Urothelium cell line (cell line): ENCODE measurements at places on chromosomes 3 and 15.

GRCh38 chr15:70854666-70854976 lies 664 bp upstream of the LARP6 start:
- peak; percentile 36 for DNase-seq

DNA sequence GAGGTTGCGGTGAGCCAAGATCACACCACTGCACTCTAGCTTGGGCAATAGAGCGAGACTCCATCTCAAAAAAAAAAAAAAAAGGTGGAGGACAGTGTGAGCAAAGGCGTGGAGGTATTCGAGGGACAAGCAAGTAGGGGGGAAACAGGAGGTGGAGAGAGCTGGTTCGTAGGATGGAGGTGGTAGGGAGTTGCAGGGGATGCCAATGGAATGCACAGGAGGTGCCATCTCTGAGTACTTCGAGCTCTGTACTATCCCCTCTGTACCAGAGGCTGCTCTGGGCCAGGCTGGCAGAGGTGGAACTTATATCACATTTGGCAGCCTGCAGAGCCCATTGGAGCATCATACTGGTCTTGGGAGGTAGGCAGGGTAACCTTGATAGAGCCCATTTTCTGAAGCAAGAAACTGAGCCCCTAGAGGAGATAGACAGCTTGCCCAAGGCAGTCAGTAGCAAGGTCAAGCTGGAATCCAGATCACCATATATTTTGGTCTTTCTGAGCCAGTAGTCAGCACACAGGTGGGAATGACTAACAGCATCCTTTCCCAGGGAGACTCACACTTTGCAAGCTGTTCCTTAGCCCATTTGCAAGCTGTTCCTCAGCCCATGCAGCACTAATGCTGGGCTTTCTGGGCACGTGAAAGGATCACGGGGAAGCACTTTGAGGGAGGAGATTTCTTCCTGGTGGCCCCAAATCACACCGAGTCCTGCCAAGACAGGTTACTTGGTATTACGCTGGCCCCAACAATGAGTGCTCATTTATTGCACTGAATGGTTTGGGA lies 9.2 kb upstream of the CCDC33 start:
- DNase-seq: no peak

- DNase-seq: no peak
These were observed 1.2 kb upstream of the BBX start for GRCh38 chr3:107521469-107522059.

DNA sequence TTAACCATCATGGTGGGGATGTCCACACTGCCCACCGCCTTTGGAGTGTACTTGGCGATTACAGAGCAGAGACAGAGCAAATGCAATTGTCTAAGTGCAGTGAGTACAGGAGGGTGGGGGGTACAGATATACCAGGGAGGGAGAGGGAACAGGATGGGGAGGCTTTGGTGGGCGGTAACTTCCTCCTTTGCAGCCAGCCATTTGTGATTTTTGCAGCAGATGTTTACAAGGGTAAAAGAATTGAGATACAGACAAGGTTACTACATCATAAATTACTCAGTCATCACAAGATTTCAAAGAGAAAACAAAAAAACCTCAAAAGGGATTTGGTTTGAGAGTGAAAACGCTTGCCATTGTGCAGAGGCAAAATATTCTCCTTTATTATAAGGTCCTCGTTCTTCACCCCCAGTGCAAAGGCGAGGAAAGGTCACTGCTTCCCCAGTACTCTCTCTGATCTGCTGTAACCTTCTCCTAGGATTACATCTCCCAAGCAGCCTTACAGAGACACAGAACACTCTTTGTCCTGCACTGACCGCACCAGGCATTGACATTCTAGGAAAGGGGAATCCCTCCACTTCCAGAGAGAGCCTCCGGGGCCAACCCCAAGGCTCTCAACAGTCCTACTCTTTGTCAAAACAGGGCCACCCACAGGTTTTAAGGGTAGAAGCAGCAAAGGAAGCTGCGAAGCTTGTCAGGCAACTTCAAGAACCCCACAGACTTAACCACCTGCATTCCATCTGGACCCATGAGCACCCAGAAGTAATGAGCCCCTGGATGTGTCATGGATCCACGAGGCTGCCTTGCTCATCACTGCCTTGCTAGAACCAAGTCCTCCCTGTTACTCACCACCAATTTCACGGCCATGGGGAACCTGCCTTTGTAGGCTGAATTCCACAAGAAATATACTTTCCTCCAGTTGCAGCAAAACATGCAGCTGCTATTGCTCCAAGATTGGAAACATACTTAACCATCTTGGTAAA lies 117.3 kb downstream of the ADAMTS17 start:
- no peak for DNase-seq

DNA sequence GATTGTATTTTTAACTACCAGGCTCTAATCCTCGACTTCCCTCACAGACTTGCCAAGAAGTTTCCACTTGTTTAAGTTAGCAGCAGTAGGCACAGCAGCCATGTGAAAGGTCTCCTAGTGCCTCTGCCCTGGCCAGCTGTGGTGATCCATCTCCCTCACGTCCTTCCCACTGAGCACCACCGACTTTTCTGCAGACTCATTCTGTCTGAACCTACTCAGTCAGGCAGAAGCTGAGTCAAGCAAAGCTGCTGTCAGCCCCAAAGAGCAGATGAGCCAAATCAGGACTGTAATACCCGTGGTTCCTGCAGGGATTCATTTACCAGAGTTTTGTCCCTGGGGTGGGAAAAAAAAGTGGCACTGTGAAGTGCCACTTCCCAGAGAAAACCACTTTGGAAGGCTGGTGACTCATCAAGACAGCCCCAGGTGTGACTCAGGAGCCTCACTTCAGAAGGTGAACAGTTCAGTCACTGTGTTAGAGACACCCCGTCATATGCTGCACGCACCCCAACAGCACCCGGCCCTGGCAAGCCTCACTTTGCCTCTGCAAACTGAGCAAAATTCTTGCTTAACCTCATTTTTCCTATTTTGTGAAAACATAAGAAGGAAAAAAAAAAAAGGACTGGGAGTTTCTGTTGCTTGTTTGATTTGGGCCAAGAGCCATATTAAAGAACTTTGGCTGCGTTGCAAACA lies 76.0 kb downstream of the WWTR1 start:
- DNase-seq: peak; percentile 67

DNA sequence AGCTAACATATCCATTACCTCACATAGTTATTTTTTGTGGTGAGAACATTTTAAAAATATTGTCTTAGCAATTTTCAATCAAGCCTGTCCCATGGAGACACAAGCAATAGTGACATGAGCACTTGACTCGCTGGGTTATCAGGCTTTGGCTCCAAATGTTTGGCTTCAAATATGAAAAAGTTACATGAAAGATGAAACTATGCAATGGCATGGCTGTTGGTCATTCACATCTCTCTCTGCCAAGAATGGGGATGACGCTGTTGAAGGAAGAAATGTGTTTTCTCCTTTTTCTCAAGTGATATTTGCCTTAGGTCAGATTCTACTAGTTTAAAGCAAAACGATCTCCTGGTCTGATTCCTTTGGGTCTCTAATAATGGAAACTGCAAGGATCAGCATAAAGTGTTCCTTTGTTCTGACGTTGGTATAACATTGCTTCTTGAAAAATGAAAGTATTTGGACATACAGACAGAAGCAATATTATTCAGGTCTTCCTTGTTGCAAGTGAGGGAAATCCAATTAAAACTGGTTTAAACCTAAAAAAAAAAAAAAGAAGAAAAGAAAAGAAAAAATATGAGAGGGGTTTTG lies 71.2 kb downstream of the SSUH2 start:
- no peak for DNase-seq

GRCh38 chr3:46297658-46298423 lies 55.6 kb downstream of the CCR3 start:
- DNase-seq: peak; percentile 74

DNA sequence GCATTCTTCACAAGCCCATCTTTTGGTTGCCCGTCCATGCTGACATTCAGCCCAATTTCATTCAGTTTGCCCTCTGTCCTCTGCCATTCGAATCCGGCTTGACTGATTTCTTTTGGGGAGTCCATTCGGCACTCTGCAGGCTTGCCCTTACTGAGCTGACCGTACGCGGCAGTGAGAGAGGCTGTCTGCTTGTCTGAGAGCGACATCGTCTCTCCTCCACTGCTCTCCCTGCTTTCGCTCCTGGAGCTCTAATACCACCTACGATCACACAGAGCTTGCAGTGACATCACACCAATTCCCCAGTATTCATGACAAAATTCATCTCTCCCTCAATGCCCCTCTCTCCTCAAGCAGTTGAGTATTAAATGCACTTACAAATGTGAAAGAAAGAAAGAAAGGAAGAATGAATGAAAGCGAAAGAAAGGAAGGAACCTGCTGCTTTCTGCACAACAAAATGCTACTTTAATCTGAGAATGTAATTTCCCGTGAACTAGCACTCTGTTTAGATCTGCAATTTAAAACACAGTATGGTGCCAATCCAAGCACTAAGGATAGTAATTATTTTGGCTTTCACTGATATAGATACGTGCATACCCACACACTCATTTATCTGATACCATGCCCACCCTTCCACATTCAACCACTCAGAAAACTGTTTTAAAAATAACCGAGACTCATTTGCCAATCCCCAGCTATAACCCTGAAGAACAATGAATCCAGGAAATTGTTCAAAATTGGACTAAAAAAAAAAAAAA lies 89.5 kb downstream of the DHX30 start:
- no peak for DNase-seq

DNA sequence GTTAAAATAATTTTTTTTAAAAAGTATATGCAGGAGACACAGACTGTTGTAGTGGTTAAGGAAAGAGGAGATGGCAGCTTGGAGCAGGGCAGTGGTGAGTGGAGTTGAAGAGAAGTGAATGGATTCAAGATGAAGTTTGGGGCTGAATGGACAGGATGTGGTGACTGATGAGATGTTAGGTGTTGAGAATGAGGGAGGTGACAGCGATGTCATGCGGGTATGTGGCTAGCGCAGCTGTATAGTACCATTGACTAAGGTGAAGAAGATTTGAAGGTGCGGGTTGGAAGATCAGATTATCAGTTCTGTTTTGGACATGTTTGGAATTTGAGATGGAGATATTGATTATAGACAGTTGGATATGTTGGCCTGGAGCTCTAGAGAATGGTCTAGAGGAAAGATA lies 20.1 kb downstream of the FBXO22 start:
- DNase-seq: no peak

DNA sequence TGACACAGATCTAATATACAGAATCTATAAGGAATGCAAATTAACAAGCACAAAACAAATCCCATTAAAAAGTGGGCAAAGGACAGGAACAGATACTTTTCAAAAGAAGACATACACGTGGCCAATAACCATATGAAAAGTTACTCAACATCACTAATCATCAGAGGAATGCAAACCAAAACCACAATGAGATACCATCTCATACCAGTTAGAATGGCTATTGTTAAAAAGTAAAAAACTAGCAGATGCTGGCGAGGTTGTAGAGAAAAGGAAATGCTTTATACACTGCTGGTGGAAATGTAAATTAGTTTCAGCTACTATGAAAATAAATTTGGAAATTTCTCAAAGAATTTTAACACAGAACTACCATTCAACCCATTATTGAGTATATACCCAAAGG lies 50.7 kb downstream of the ADAMTS17 start:
- no peak for DNase-seq

- DNase-seq: no peak
These were observed 83.3 kb upstream of the IGSF10 start for GRCh38 chr3:151544164-151544548.

- DNase-seq: peak; percentile 31
These were observed 32.0 kb downstream of the MAP4 start for GRCh38 chr3:47984075-47984728.

GRCh38 chr15:60244813-60245212 lies 153.0 kb downstream of the ANXA2 start:
- no peak for DNase-seq

- peak; percentile 9 for DNase-seq
These were observed 829 bp downstream of the SELENOT start for GRCh38 chr3:150603980-150604319.

- DNase-seq: no peak
These were observed 267.0 kb downstream of the ZMAT3 start for GRCh38 chr3:178804606-178805005.

- DNase-seq: peak; percentile 50
These were observed at the start of gene SATB1 for GRCh38 chr3:18424729-18425640. TSS of gene SATB1 (minus strand) at chr3:18425339. CDS start at chr3:18420967, 4,372 bp downstream.

DNA sequence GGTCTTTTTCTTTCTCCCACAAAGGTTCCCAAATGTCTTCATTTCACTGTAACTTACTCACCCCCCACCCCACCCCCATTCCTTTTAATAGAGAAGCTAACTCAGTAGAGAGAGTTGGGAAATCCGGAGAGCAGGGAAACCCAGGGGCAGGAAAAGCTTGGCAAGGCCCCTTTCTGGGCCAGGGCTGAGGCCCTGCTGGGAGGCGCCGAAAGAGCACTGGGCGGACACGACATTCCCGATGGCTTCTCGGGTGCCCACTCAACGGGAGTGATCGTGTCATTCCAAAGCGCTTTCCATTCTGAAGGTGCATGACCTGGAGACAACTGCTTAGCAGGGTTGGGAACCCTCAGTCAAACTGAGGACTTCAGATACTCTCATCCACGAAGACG lies 1.6 kb upstream of the DALRD3 start:
- no peak for DNase-seq

DNA sequence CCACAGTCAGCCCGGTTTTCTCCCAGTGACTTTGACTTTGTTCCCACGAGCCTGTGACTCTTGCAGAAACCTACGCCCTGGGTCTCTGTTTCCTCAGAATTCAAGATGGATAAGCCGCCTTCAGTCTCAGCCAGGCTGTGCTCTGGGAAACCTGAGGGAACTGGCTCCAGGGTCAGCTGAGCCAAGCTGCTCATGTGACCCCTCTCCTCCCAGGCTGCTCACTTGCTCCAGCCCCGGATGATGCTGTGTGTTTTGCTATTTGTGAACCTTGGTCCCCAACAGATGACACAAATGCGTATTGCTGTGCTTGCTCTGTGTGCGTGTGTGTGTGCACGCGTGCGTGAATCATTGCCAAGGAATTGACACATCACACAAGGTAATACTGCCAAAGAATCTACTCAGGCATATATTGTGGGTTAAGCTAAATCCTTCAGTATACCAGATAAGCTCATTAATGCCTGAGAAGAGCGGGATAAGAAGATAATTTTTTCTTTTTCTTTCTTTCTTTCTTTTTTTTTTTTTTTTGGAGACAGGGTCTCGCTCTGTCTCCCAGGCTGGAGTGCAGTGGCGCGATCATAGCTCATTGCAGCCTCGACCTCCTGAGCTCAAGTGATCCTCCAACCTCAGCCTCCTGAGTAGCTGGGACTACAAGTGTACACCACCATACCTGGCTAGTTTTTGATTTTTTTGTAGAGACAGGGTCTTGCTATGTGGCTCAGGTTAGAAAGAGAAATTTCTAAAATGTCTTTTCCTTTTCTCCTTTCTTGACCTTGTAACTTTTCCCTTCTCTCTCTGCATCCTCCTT lies 29.2 kb upstream of the UMPS start:
- DNase-seq: no peak

GRCh38 chr3:36871379-36872126 lies 73.3 kb downstream of the TRANK1 start:
- DNase-seq: no peak

- peak; percentile 78 for DNase-seq
These were observed 6.7 kb downstream of the CA12 start for GRCh38 chr15:63374686-63375520.

DNA sequence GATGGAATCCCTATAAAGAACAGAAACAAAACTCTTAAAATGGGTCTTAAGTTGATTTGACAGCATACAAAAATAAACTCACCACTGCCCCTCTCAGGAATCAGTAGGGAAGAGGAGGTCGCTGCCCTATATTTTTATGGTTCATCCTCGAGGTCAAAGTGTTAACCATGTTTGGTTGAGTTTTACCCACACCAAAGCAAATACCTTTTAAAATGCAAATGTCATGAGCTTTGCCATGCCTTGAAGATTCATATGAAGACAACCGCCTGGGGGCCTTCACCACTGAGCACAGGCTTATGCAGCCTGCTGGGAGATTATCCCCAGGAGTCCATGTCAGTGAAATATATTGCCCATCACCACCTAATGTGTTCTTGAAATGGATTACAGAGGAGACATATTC lies 66.1 kb downstream of the GLB1 start:
- DNase-seq: no peak
